ENCODE measurements at places on chromosomes 13 and 19.

DNA sequence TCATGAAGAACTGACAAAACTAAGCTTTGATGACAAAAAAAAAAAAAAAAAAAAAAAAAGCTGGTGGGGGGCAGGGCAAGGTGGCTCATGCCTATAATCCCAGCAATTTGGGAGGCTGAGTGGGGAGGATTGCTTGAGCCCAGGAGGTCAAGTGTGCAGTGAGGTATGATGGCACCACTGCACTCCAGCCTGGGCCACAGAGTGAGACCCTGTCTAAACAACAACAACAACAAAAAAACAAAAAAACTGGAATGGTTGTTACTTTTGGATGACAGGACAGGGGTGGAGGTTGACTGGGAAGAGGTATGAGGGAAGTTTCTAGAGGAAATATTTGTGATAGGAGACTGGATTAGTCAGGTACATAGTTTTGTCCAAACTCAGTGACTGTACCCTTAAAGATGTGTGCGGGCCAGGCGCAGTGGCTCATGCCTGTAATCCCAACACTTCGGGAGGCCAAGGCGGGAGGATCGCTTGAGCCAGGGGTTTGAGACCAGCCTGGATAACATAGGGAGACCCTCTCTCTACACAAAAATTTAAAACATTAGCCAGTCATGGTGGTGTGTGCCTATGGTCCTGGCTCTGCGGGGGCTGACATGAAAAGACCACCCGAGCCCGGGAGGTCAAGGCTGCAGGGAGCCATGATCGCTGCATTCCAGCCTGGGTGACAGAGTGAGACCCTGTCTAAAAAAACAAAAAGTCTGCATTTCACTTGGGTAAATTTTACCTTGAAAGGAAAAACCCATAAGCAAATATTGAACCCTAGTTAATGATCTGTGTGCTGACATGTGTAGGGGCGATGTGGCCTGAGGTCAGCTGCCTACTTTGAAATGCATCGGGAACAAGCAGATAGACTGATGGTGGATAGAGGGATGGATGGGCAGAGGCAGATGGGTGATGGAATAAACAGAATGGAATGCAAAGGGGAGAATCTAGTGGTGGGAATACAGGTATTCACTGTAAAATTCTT lies 37.0 kb downstream of the CERS4 start:
- DNase-seq, result no peak

- DNase-seq, result no peak
Measured at GRCh38 chr13:106295971-106296370, 239.5 kb downstream of the EFNB2 start.

DNA sequence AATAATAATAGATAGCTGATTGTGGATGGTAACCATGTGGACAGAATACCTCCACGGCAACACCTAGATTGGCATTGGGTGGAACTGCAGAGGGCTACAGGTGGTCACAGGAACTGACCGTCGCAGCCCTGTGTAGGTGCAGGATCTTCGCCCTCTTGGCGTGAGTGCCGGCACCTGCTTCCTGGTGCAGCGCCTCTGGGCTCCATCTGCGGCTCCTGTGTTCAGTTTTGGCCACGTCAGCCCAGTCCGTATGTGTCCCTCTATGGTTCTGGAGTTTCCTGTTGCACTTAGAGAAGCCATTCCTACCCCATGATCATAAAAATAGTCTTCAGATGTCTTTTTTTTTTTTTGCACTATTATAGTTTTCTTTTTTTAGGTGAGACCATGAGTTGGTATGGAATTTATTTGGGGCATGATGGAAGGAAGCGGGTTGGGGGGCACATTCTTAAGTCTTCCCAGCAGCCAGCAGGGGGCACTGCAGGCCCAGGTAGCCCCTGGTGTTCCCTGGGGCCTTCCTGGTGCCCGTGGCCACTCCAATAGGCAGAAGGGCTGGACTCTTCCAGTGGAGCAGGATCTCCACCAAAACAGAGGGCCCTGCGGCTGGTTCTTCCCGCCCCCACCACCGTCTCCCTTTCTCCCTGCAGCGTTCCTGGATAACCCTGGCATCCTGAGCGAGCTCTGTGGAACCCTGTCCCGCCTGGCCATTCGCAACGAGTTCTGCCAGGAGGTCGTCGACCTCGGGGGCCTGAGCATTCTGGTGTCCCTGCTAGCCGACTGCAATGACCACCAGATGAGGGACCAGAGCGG lies 10.1 kb upstream of the SLC25A42 start:
- peak; percentile 53 for DNase-seq

- DNase-seq, result no peak
Measured at GRCh38 chr19:3383121-3383722, 16.8 kb downstream of the NFIC start.

DNA sequence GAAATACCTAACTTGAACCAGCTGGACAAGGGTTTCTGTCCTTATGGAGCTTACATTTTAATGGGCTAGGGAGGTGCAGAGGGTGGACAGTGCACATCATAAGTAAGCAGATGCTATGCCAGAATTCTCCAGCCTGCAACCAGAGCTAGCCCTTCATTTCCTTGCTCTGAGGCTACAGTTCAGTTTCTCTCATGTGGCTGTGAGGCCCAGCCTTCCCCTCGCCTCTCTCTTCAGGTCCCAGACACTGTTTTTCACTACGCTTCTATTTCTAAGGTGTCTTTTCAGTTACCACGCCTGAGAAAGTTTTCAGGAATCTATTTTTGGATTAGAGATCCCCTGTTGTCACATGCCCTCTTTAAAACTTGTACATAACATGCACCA lies 141.9 kb downstream of the PCCA start:
- no peak for DNase-seq

DNA sequence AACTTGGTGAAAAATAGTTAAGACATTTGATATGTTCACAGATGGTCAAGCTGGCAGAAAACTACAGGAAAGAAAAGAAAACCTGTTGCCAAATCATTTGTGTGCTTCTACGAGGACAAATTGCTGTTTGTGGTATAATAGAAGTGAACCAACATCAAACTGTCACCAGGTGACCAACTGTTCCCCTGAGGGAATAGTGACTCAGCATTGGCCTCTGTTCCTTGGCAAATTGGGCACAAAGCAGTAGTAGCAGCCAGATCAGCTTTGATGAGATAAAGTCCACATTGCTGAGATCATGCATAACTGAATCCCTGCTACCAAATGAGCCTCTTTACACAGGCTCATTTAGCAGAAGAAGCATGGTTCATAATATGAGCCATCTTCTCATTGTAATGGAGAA lies 103.5 kb downstream of the POSTN start:
- DNase-seq, result no peak

GRCh38 chr19:17391371-17392151 lies 2.4 kb downstream of the CCDC194 start:
- DNase-seq, result no peak

- DNase-seq, result no peak
Measured at GRCh38 chr13:33671560-33671959, 146.4 kb upstream of the RFC3 start.

- DNase-seq, result peak; percentile 91
Measured at GRCh38 chr13:49495783-49496762, at the start of gene PHF11. Gene PHF11 (plus strand): TSS chr13:49495953. CDS start chr13:49496002, 49 bp downstream.

GRCh38 chr19:27717825-27718224 lies 1495.1 kb downstream of the UQCRFS1 start:
- no peak for DNase-seq

- DNase-seq, result no peak
Measured at GRCh38 chr13:112113851-112114250, 46.9 kb downstream of the SOX1 start.

DNA sequence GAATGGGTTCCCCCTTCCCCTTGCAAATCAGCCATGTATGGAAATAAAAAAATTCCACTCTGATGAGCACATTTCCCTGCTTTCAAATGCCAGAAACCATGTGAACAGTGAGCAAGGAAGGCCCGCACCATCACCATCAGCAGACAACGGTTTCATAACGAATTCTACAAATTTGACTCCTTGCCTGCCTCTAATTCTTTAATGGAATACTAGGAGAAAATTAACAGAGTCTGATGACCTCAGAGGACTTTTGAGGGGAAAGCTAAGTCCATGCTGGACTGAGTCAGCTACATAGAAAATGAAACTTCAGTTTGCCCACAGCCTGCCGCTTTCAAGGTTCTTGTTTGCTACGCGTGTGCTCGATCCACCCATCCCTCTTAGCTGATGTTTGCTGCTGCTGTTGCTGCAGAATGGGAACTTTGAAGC lies 46.7 kb upstream of the KL start:
- DNase-seq, result no peak

All from stimulated activated CD4-positive, alpha-beta T cell treated with anti-CD3 and anti-CD28 coated beads, Interleukin-4, amount 100 ng/mL, for 24 hours (primary cell).